ENCODE measurements at places on chromosomes 5 and 9.

GRCh38 chr5:141725891-141726290, 43.9 kb upstream of the ARAP3 start:
- DNase-seq: no peak

DNA sequence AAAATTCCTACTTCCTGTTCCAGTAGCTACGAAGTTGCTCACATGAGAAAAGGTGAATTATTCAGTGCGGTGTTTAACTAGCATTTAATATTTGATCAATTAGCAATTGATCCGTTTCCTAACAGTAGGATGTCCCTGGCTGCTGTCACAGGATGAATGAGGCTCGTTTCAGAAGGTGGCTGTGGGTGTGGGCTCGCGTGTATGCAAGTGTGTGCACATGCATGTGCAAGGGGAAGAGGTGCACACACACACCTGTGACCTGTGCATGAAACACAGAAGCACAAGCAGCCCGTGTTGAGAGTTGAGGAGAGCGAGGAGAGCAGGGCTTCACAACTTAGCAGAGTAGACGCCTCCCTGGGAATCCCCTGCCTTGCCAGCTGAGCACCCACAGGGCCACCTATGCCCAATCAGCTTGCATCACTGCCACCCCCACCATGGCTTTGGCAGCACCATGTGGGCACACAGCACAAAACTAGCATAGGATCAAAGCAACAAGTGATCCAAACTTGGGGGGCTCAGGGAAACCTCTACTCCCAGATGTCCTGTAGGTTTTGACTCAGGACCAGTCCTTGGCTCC, 107.2 kb downstream of the C5orf15 start:
- no peak for DNase-seq

DNA sequence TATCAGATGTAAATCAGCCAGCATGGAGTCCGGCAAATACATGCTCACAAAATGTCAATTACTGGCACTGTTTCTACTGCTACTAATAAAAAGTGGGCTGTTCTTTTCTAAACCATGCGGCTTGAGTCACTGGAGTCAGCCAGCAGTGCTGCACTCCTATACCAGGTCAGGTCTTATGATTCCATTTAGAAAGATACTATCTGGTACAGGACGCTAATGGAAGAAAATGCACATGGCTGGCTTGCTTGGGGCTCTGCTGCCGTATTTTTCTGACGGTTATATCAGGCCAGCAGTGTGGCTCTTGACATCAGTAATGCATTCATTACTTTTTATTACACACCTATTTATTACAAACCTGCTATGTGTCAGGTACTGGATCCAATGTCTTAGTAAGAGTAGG, 74.3 kb downstream of the NDFIP1 start:
- DNase-seq: no peak

- DNase-seq: no peak
Measured at GRCh38 chr9:100911273-100911672, 117.3 kb upstream of the PLPPR1 start.

DNA sequence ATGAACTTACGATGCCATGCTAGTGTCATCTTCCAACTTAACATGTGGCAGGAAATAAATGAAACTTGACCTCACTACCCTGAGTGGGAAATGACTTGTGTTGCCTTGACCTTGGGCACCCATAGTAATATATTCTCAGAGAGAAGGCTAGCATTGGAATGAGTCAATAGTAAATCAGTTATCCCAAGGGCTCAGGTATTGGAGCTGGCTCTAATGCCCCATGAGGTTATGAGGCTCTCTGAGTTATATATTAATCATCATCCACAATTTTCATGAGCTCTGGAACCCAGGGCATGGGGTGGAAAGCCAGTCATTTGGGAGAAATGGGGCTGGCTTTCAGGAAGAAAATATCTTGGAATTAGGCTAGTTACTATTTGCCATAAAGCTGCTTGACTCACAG, 42.4 kb upstream of the SMIM32 start:
- no peak for DNase-seq

GRCh38 chr5:62617943-62618342, 39.3 kb downstream of the LRRC70 start:
- DNase-seq: no peak

DNA sequence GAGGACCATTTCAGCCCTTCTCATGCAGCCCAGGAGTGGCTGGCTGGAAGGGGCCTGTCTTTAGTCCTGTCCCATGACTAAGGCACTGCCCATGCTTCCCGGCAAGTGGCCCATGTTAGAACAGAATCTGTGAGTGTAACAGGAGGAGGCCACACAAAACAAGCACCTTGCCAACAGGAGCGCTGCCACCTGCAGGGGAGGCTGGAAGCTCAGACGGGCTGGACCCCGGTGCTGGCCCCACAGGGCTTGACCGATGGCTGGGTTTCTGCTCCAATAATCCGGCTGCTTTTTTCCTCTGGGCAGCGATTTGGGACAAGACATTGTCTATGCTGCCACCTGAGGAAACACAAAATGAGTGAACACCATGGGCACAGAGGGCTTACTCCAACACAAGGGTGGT, 28.4 kb downstream of the ANKS6 start:
- DNase-seq: no peak

- no peak for DNase-seq
Measured at GRCh38 chr5:80048084-80048780, 13.1 kb downstream of the THBS4 start.

DNA sequence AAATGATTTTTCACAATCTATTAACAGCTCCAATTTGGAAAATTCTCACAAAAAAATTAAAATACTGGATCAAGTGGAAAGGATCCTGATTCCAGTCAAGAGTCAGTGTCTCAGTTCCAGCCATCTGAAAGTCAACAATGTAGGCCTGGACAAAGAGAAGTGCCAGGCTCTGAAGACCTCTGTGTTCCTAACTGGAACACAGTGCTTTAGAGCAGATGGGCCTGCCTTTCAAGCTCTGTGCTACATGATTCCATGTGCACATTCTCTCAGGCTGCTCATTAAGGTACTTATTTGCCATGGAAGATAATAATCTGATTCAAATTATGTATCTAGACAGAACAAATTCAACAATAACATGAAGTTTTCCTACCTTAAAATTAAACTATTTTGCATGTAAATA, 30.2 kb upstream of the ALDH1A1 start:
- no peak for DNase-seq

- no peak for DNase-seq
Measured at GRCh38 chr5:134439210-134439654, 27.6 kb upstream of the CDKN2AIPNL start.

GRCh38 chr5:171667341-171668096, 118.1 kb upstream of the SMIM23 start:
- DNase-seq: no peak

DNA sequence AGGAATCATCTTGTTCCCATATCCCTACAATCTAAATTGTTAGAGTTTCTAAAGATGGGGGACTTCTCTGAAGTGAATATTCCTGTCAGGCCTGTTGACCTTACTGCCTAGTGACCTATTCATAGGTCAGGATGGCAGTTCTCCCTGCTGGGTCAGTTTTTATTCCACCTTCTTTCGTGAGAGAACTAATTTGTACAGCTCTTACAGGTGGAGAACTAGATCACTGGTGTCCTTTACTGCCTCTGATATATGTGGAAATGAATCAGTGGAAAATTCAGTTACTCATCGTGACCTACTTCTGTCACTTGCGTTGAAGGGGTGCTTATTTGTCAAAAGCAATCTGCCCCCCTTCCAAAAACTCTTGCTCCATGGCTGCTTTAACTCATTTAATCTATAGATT, 164.9 kb downstream of the CD180 start:
- no peak for DNase-seq

DNA sequence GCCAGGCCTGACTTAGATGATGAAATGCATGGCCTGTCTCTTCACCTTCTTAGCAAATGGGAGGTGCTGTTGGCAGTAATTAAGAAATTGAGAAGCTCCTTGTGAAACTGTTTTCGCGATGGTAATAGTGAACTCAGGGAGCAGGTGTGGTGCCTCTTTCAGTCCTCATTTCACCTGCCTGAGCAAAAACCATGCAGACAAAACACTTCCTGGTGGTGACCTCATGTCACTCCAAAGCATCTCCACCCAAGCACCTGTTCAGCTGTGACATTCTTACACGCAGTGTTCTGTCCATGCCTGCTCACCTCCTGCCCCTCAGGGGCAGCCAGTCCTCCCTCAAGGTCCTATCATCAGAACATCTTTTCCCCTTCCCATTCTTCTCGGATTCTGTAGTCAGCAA, 146.5 kb downstream of the CD180 start:
- DNase-seq: no peak

DNA sequence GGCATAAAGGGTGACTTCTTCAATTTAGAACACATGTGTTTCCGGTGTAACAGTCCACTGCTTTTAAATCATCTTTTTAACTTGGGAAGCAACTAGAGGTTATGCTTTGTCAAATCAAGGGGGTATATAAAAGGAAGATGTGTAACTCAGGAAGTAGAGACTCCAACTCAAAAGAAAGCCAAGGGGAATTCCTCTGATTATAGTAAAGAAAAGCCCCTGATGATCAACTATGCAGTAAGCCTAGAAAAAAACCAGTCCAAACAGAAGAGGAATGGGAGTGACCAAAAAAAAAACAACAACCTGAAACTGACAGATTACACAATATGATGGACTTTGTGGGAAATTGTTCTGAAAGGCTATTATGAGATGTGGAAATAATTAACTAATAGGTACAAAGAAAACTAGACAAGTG, 90.3 kb downstream of the AK8 start:
- DNase-seq: no peak

- no peak for DNase-seq
Measured at GRCh38 chr9:110257956-110258355, 1.6 kb upstream of the TXN start.

- no peak for DNase-seq
Measured at GRCh38 chr5:142743592-142744441, 26.4 kb upstream of the ARHGAP26 start.

- DNase-seq: no peak
Measured at GRCh38 chr5:34007201-34007620, 639 bp downstream of the AMACR start.

DNA sequence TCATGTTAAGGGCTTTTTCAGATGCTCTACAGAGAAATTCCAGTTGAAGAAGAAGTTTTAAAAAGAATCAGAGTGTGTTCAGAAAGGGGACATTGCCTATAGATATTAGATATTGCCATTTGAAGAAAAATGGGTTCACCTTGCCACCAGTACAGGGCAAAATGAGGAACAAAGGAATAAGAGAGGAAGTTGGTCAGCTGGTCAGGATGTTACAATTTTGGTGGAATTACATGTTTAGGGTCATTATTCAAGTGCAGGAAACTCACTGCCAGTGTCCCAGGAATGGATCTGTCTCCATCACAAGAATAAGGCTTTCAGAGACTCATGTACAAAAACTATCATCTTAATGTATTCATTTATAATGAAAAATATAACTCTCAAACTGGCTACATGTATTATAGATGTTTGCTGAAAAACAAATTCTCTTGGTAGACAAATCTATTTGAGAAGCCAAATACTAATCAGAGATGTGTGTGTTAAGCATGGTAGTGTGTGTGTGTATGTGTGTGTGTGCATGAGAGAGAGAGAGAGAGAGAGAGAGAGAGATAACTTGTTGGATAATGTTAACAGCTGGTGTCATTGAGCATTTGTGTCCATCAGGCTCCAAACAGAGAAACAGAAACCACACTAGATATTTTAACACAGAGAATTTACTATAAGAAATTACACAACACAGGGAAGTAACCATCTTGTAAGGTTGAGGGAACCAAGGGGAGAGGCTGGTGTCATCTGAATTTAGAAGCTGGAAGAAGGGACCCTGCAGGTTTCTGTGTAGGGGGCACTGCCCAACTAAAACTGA, 5.0 kb upstream of the C1QTNF3 start:
- no peak for DNase-seq

- DNase-seq: no peak
Measured at GRCh38 chr5:168898247-168898911, 319.2 kb upstream of the PANK3 start.

DNA sequence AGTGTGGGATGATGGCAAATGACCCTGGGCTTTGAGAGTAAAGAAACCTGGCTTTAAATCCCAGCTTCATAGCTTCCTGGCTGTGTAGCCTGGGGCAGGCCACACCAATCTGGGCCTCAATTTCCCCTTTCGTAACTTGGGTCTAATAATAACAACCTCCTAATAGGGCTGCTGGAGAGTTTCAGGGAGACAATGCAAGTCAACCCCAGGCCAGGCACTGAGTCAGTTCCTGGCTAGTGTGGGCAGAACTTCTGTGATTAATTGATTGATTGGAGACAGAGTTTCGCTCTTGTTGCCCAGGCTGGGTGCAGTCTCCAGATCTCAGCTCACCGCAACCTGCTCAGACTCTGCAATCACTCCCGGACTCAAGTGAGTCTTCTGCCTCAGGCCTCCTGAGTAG, 3.3 kb upstream of the SH2D3C start:
- DNase-seq: no peak

DNA sequence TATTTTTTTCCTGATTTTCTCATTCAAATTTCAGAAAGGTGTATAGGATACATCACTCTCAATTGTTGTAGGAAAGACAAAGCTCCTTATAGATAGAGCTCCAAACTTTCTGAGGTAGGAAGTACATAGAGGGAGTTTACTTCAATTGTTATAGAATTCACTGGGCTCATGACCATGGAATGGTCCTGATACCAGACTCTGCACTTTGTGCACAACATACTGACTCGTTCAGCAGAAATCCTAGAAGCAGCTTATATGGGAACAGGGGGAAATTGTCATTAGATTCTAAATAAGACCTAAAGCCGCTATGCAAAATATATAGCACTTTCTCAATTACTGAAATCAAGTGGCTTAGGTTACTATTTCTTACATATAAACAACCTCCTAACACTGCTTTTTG, 240.5 kb upstream of the TUSC1 start:
- DNase-seq: no peak

GRCh38 chr5:76303921-76304320, 99.2 kb upstream of the IQGAP2 start:
- no peak for DNase-seq

GRCh38 chr9:16328349-16328748, 542.1 kb downstream of the BNC2 start:
- no peak for DNase-seq

DNA sequence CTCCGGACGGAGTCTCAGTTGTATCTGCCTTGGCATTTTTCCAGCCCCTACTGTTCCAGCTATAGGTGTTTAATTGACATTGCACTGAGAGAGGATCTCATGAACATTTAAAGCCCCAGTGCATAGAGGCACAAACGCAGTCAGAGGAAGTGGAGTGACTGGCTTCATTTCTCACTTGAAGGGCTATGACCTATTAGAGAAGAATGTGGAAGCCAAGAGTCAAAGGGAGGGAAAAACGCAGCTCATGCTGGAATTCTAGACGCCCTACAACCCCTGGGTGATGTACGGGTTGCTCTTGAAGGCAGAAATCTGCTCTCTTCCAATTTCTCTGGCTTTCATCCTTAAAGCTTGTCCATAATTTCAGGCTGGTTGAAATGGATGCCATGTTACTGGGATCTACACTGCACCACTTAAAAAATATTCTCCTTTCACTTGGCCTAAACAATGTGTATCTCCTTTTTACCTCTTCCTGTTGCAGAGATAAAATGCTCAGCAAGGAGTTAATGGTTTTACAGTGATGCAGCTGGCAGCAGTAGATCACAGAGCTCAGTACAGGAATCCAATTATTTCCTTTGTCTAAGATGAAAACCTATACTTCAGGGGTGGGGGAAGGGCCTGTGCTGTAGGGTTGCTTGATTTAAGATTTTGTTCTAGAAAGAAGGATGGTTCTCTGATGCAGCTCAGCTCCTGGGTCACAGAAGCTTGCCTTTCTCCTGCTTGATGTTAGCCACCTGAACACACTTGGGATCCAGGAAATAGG, 61.8 kb upstream of the MAMDC2 start:
- no peak for DNase-seq

- no peak for DNase-seq
Measured at GRCh38 chr9:4769321-4770080, 23.2 kb upstream of the RCL1 start.

Data from activated gamma-delta T cell treated with anti-CD3 and anti-CD28 coated beads, Interleukin-2, amount 50 U/mL, for 16 hours (primary cell).